Breast epithelium (tissue), 4 donors: ENCODE measurements at places on chromosomes 13 and 19.
A peak's percentile ranks its signal among the peaks of the same experiment; 100 is the strongest.

GRCh38 chr13:57558051-57558467 is 73.5 kb upstream of the PCDH17 start:
- H3K27ac ChIP-seq = no peak overlapping the region
- H3K4me3 ChIP-seq = no peak overlapping the region
- no peaks in the 10 kb centered on the region for H3K36me3 ChIP-seq
- H3K4me1 ChIP-seq = no peaks in the 10 kb centered on the region

DNA sequence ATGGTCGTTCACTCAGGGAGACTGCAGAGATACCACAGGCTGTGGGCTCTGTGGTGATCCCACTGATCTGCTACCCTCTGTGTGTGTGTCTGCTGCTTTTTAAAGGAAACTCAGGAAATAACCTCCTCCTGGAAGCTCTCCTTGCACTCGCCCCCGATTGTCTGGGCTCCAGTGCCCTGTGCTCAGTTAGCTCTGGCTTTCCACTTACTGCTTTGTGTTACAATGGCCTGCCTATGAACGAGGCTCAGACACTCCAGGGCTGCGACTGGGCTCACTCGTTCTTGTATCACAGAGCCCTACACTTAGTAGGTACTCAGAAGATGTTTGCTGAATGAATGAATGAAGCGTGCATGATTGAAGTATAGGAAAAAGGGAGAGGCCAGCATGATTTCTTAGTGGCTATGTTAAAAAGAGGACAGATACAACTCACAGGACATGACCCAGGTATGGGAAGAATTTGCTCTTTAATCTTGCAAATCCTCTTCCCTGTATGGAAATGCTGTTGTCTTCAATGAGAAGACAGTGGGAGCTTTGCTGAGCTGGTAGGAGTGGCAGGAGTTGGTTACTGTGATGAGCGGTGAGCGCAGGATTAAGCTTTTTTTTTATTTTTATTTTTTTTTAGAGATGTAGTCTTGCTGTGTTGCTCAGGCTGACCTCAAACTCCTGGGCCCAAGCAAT is 26.4 kb downstream of the B3GLCT start:
- no peaks in the 10 kb centered on the region for H3K27me3 ChIP-seq
- DNase-seq = no peak
- H3K4me3 ChIP-seq = no peak overlapping the region
- no peaks in the 10 kb centered on the region for H3K36me3 ChIP-seq
- H3K27ac ChIP-seq = no peak overlapping the region
- no peaks in the 10 kb centered on the region for H3K4me1 ChIP-seq

GRCh38 chr13:97573011-97573410 is 139.0 kb downstream of the RAP2A start:
- DNase-seq = no peak
- H3K27ac ChIP-seq = no peak overlapping the region
- no peak overlapping the region for H3K4me3 ChIP-seq
- H3K27me3 ChIP-seq = no peaks in the 10 kb centered on the region

DNA sequence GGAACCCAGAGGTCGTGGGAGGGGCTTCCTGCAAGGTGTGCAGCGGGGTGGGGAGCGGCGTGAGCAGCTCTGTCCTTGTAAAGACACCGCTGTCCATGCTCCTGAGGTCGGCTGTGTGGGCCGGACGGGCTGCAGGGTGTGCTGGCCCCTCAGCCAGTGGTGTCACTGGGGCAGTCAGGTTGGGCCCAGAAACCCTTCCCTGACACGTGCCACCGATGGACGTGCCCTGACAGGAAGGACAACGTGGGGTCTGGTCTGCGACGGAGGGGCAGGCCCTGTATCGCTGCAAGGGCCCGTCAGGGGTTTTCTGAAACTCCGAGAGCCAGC is 4.2 kb upstream of the RPS15 start:
- H3K4me1 ChIP-seq = peaks cover 4% of the 10 kb centered on the region
- no peak overlapping the region for H3K4me3 ChIP-seq
- no peak for DNase-seq
- no peaks in the 10 kb centered on the region for H3K27me3 ChIP-seq

- H3K36me3 ChIP-seq = no peaks in the 10 kb centered on the region
- peaks cover 8% of the 10 kb centered on the region for H3K4me1 ChIP-seq
- no peak overlapping the region for H3K4me3 ChIP-seq
- no peak for DNase-seq
- no peak overlapping the region for H3K27ac ChIP-seq
- H3K27me3 ChIP-seq = no peaks in the 10 kb centered on the region
These were observed 5.8 kb downstream of the DOCK9 start for GRCh38 chr13:98972059-98972458.

DNA sequence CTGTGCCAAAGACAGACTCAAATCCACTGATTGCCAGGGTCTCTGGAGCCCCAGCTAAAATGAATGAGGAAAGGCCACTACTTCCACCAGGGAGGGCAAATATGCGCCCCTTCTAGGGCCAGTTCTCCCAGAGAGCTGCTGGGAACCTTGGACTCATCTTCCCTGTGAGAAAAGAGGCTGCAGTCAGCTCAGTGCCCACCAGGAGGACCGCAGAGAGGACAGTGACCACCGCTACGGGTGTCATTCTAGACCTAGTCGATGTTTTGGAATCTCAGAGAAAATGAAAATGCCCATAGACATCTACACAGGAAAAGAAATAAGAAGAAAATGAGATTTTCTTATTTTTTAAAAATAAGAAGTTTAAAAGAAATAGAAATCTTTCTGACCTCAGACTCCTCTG is 235.1 kb downstream of the UQCRFS1 start:
- DNase-seq = no peak
- no peak overlapping the region for H3K27ac ChIP-seq
- no peaks in the 10 kb centered on the region for H3K4me1 ChIP-seq

GRCh38 chr13:24284889-24285565 is 24.4 kb upstream of the C1QTNF9 start:
- DNase-seq = no peak
- H3K36me3 ChIP-seq = no peaks in the 10 kb centered on the region
- H3K4me1 ChIP-seq = no peaks in the 10 kb centered on the region
- no peaks in the 10 kb centered on the region for H3K27me3 ChIP-seq

DNA sequence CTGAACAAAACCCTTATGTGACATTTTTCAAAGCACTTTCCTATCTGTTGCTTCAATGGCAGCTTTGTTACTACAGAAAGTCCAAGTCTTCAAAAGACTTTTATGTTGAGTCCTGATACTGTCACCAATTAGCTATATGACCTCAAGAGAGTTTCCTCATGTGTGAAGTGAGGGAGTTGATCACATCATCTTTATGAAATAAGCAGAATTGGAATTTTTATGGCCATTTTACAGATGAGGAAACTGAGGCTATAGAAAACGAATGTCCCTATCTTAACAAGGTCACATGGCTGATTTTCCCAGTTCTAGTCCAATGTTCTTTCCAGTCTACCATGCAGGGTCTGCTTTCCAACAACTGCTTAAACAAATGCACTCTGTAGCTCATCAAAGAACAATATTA is 2.6 kb downstream of the TNFRSF19 start:
- H3K27ac ChIP-seq = no peak overlapping the region
- no peaks in the 10 kb centered on the region for H3K27me3 ChIP-seq
- H3K36me3 ChIP-seq = no peaks in the 10 kb centered on the region
- no peaks in the 10 kb centered on the region for H3K4me1 ChIP-seq
- H3K4me3 ChIP-seq = no peak overlapping the region

DNA sequence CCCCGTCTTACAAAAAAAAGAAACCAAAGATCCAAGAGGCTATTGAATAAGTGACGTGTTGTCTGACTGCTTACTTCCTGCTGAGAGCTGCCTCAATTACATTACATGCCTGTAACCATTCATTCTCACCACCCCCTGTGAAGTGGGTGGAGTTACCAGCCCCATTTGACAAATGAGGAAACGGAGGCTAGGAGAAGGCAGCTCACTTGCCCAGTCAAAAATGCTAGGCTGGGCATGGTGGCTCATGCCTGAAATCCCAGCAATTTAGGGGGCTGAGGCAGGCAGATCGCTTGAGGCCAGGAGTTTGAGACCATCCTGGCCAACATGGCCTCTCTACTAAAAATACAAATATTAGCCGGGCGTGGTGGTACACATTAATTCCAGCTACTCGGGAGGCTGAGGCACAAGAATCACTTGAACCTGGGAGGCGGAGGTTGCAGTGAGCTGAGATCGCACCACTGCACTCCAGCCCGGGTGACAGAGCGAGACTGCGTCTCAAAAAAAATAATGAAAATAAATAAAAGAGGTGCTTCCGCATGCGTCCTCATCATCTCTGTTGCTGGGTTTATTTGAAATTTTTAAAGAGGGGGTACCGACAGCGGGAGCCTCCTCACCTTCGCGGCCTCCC is 499 bp downstream of the LSM7 start:
- H3K27me3 ChIP-seq = no peaks in the 10 kb centered on the region
- peak overlapping the region; percentile 87 for H3K27ac ChIP-seq
- H3K4me1 ChIP-seq = peaks cover 12% of the 10 kb centered on the region
- peak overlapping the region; percentile 96 for H3K4me3 ChIP-seq

- no peak overlapping the region for H3K4me3 ChIP-seq
- H3K27me3 ChIP-seq = no peaks in the 10 kb centered on the region
- no peak for DNase-seq
- no peak overlapping the region for H3K27ac ChIP-seq
- H3K36me3 ChIP-seq = no peaks in the 10 kb centered on the region
- H3K4me1 ChIP-seq = no peaks in the 10 kb centered on the region
These were observed 40.8 kb downstream of the TEX29 start for GRCh38 chr13:111361046-111361872.

- H3K27me3 ChIP-seq = no peaks in the 10 kb centered on the region
- H3K27ac ChIP-seq = no peak overlapping the region
- no peak overlapping the region for H3K4me3 ChIP-seq
- no peaks in the 10 kb centered on the region for H3K36me3 ChIP-seq
- DNase-seq = peak; percentile 27
- H3K4me1 ChIP-seq = no peaks in the 10 kb centered on the region
These were observed 17.1 kb downstream of the GAS6 start for GRCh38 chr13:113846636-113847318.

GRCh38 chr19:39248806-39249205 is at the start of gene IFNL4:
IFNL4 (minus strand) TSS chr19:39248856.
- no peak for DNase-seq
- peaks cover 4% of the 10 kb centered on the region for H3K27me3 ChIP-seq
- no peak within 1 kb of the TSS for H3K27ac ChIP-seq
- H3K4me1 ChIP-seq = no peaks in the 10 kb centered on the region
- H3K36me3 ChIP-seq = no peaks in the 10 kb centered on the region
- peak within 1 kb of the TSS; percentile 37 for H3K4me3 ChIP-seq

- DNase-seq = no peak
- H3K27ac ChIP-seq = no peak overlapping the region
These were observed 11.6 kb downstream of the IGFL2 start for GRCh38 chr19:46159418-46160232.

DNA sequence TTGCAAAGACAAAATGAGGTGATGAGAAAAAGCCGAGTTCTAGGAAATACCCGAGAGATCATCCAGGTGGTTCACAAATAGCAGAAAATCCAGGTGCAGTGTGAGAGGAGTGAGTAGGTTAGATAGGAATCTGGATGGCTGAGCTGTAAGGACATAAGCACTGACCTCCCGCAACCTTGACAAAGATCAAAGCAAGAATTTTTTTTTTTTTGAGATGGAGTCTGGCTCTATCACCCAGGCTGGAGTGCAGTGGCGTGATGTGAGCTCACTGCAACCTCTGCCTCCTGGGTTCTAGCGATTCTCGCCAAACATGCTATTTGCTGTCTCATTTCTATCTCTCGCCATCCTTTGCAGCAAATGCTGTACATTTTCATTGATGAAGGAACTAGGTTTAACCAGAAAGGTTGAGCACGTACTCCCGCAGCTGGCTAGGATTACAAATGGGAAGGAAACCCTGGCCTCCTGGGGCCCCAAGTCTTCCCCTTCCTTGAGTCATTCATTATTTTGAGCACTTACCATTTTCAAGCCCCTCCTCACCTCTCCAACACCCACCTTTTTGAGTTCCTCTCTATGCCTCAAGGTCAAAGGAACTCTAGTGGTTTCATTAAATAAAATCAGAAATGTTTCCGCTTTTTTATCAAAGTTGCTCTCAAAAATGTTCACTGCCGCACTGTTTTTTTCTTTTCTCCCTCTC is 38.8 kb downstream of the NLRP12 start:
- H3K27ac ChIP-seq = no peak overlapping the region
- no peaks in the 10 kb centered on the region for H3K4me1 ChIP-seq
- H3K36me3 ChIP-seq = no peaks in the 10 kb centered on the region
- no peak overlapping the region for H3K4me3 ChIP-seq
- peaks cover 4% of the 10 kb centered on the region for H3K27me3 ChIP-seq
